Fibroblast of skin of left quadriceps (primary cell): ENCODE measurements at places on chromosomes 1 and 21.
A peak's percentile ranks its signal among the peaks of the same experiment; 100 is the strongest.

- peak; percentile 98 for DNase-seq
Measured at GRCh38 chr1:221097479-221098281, 218.4 kb downstream of the HLX start.

GRCh38 chr1:20029178-20029912, 40.6 kb upstream of the PLA2G5 start:
- DNase-seq: no peak

GRCh38 chr1:32773764-32774463, 43.2 kb downstream of the YARS1 start:
- DNase-seq: no peak

GRCh38 chr21:45042664-45043161, 31.7 kb upstream of the ADARB1 start:
- no peak for DNase-seq

DNA sequence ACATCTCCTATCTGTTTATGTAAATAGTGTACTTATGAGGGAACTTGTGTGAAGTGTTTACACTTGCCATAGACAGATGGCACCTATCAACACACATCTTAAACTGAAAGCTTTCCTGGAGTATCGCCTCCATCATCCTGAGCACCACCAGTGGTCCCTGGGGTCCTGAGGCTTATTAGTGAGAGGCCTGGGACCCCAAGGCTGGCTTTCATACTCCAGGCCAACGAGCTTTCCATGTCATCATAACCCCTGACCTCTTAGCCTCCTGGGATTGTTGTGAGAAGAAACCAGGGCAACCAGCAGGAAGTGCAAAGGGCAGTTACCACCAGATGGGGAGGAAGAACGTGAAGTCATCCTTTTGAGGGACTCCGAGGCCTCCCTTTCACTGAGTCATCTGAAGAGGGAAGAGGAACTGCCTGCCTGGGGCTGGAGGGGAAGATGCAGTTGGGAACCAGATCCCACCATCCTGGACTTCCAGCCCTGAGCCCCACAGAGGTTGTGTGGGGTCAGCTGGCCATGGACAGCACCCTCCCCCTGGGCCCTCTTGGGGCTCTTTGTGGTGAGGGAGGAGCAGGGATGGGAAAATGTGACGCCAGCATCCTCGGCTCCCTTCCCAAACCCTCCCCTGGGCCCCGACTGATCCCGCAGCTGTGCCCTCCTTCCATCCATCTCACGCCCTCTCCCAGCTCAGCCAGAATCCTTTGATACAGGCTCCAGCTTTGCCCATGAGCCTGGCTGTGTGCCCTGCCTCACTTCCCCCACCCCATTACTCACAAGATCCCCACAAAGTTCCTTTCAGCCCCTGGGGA, 5.8 kb downstream of the INKA2 start:
- DNase-seq: no peak

- peak; percentile 30 for DNase-seq
Measured at GRCh38 chr21:28793043-28793442, 199.6 kb downstream of the LTN1 start.

- DNase-seq: no peak
Measured at GRCh38 chr1:196590012-196590708, 18.1 kb downstream of the KCNT2 start.

GRCh38 chr1:94020764-94021579, 100.0 kb downstream of the ABCA4 start:
- peak; percentile 91 for DNase-seq

DNA sequence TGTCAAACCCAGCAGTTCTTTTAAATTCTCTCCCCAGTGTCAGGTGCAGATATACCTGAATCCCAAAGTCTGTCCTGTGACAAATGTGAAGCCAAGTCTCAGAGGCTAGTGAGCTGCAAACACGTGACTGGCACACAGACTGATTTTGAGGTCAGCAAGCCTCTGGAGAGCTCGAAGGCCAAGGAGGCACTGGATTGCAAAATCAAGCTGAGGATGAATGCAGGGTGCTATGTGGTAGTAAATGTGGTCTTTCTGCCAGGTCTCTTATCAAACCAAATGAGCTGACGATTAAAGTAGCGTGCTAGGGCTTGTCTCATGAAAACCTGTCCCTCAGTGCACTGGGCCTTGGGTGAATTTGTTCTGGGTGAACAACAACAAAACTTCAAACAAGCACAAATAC, 20.6 kb downstream of the GPR3 start:
- no peak for DNase-seq

- DNase-seq: peak; percentile 71
Measured at GRCh38 chr1:219659684-219660083, 46.8 kb upstream of the ZC3H11B start.

DNA sequence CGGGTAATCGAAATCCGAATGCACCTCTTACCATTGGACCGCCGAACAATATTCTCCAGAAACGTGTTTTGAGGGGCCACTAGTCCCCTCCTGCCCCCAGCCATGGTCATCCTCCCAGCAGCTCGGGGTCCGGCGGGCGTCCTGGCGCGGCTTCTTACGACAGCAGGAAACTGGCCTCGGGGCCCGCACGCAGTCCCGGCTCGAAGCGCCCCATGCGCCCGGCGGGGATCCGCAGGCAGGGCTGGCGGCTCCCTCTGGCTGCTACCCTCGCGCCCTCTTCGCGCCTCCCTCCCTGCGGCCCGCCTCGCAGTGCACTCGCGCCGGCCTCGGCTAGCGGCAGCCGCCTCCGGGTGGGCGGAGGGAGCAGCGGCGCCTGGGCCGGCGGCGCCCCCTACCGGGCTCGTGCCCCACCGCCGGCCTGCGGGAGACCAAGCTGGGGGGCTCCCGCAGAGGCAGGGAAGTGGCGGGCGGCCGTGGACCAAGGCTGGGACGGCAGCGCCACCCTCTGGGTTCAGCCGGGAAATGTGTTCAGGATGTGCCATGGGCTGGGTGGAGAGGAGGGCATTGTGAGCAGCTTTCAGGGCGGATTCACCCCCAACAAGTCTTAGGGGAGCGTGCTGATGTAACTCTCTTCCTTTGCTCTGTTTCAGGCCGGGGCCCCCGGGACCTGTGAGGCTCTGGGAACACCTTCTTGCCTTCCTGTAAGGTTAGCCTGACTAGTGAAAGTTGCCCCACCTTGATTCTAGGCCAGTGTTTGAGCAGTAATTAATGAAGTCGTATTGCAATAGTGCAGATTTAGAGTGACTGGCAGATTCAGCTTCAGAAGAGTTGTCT, at the start of gene KCNH1:
Gene KCNH1 (minus strand): TSS at position 313 of the 834 bp plus-strand sequence. CDS start 203 bp downstream, at position 110.
- DNase-seq: peak; percentile 52

- DNase-seq: no peak
Measured at GRCh38 chr1:156075162-156075561, 7.1 kb downstream of the MEX3A start.

DNA sequence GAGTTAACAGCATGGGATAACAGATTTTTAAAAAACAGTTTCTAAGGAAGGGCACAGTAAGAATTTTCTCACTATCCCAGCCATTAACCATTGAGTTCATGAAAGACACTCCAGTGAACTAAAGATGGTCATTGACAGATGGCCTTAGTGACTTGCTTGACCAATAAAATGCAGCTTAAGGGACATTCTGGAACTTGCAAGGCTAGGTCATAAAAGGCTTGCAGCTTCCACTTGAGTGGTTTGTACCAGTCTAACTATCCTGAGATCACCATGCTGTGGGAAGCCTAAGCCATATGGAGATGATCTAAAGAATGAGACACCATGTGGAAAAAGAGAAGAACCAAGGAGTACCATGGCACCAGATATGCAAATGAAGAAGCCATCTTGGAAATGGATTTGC, 37.9 kb upstream of the MUTYH start:
- no peak for DNase-seq

- DNase-seq: no peak
Measured at GRCh38 chr1:81978945-81979344, 178.2 kb downstream of the ADGRL2 start.

- DNase-seq: no peak
Measured at GRCh38 chr1:21886486-21887215, 50.5 kb downstream of the HSPG2 start.

- no peak for DNase-seq
Measured at GRCh38 chr1:161091796-161092507, 2.6 kb upstream of the NECTIN4 start.

DNA sequence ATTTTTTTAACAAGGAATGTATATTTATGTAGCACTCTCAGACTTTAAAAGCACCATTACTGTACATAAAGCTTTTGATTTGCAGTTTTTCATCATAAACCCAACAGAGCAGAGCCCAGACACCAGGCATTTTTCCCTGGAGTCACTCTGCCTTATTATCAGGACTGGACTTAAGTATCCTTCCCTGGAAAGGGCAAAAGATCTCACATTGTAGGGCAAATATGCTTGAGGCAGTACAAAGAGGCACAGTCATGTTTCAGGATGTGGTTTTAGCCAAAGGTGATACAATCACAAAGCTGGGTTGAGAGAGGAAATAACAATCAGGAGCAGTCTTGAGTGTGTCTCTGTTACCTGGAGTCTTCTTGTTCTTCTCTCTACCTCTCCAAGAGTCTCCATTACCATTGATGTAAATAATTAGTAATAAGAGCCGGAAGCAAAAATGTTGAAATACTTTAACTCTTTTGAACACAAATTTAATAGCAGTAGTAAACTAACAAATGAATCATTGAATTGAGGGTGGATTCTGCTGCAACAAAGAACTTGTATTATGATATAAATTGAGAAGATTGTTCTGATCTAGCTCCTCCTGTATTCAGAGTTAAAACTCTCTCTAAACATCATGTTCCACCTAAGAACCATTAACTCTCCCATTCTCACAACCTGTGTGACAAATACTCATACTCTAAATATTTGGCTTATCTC, 160.5 kb downstream of the LTN1 start:
- DNase-seq: no peak

DNA sequence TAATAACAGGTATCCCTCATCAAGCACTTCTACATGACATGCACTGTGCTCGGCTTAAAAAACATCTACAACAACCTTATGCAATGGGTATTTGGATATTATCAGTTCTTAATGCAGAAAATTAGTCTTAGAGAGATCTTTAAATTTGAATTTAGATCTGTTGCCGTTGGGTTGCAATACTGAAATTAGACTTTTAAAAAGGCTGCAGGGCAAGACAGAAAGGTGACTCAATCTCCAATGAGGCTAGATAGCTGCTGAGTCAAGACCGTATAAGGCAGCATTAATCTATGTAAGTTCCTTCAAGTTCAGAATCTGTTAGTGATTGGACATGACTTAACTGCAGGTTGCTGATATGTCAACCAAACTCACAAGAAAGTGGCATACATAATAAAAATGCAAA, 37.3 kb downstream of the OLFM3 start:
- no peak for DNase-seq

DNA sequence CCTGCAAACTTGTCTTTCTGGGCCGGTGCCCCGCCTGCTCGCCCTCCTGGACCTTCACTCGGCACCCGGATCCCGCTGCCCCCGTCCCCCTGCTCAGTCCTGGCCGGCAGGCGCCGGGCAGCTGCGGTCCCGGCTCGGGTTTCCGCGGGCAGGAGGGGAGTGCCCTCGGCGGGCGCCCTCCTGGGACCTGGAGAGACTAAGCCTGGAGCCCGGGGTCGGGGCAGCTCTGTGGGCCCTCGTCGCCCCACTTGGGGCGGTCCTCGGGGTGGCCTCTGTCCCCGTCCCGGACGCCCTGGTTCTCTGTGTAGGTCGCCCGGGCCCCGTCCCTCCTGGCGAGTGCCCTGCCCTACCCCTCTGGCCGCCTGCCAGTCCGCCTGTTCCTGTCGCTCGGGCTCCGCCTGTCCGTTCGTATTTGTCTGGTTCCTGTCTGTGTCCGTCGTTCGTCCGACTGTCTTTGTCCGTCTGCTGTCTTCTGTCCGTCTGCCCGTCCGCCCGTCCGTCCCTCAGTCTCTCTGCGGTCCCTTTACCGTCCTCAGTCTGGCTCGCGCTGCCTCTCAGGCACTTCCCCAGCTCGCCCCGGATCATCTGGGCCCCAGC, 490 bp downstream of the SERINC2 start:
- no peak for DNase-seq

- no peak for DNase-seq
Measured at GRCh38 chr1:55670331-55671082, 455.3 kb upstream of the USP24 start.

GRCh38 chr1:170149241-170149640, 3.5 kb downstream of the NTMT2 start:
- DNase-seq: no peak

- DNase-seq: no peak
Measured at GRCh38 chr1:110430366-110430765, 20.6 kb upstream of the PROK1 start.

DNA sequence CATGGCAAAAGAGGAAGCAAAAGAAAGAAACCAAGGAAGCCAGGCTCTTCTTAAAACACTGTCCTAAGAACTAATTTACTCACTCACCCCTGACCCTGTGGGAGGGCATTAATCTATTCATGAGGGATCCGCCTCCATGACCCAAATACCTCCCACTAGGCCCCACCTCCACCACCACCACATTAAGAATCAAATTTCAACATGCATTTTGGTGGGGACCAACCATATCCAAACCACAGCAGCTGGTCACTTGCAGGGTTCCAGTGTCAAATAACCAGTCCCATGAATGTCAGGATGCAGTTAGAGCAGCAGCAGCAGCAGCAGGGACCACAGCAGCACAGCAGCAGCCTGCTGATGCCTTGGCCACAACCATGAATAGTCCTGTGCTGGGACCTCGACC, 83.8 kb downstream of the ZC3H11B start:
- DNase-seq: no peak

- DNase-seq: no peak
Measured at GRCh38 chr1:220182111-220182510, 88.2 kb downstream of the IARS2 start.

DNA sequence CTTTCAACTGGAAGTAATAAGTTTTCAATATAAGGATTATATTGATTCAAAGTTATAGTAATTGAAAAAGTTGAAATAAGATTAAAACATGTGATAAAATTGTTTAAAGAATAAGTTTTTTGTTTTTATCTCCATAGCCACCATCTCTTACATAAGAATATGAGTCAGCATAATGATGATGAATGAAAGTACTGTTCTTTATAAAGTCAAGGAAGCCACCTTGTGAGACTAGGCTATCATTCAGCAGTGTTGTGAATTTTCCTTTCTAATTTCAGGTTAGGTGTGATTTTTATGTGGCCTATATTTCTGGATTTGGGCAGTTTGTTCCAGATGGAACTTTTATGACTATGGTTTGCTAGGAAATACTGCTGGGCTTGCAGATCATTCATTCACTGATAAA, 22.4 kb upstream of the ASB17 start:
- peak; percentile 0 for DNase-seq

- DNase-seq: no peak
Measured at GRCh38 chr1:53543778-53544695, 84.8 kb downstream of the DMRTB1 start.

- no peak for DNase-seq
Measured at GRCh38 chr1:109770331-109771095, 6.8 kb upstream of the EPS8L3 start.

- no peak for DNase-seq
Measured at GRCh38 chr1:166184897-166185296, 18.1 kb upstream of the FAM78B start.

DNA sequence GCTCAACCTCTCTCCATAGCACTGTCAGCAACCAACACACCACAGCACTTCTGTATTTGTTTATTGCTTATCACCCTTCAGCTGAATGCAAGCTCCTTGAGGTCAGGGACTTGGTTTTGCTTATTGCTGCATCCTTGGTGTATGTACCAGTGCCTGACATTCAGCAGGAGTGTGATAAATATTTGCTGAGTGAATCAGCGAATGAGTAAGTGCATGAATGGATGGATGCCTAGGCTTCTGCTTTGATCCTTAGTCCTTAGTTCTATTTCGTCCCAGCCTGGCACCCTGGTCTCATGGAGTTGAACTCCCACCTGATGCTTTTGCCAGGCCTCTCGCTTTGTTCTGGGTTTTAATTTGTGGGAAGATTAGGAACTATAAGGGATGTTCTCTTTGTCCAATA, 88.2 kb downstream of the ZSCAN20 start:
- no peak for DNase-seq

GRCh38 chr1:43368646-43369020, 822 bp upstream of the ELOVL1 start:
- no peak for DNase-seq

- no peak for DNase-seq
Measured at GRCh38 chr1:53851571-53852285, 13.6 kb upstream of the NDC1 start.
